Vagina (tissue), 2 donors: ENCODE measurements at places on chromosomes 13 and 19.

DNA sequence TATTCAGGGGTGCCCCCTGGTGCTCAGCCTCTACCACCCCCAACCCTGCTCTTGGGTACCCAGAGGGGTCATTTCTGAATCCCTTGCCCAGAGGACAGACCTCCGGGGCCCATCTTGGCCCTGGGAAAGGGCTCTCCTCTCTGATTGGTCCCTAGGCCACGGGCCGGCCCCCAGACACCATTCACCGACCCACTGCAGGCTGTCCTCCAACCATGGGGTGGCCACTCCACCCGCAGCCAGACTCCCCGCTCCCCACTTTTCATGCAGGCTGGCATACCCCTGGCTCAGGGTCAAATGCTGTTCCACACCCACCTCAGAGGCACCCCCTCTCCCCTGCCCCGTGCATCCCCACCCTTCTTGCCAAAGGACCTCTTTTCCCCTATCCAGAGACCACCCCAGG is 14.8 kb downstream of the SMIM24 start:
- DNase-seq: no peak

GRCh38 chr13:49810567-49811526 is 18.4 kb upstream of the KPNA3 start:
- DNase-seq: no peak

- DNase-seq: peak; percentile 80
Observed at GRCh38 chr13:20193162-20193906, 596 bp upstream of the GJB2 start.

DNA sequence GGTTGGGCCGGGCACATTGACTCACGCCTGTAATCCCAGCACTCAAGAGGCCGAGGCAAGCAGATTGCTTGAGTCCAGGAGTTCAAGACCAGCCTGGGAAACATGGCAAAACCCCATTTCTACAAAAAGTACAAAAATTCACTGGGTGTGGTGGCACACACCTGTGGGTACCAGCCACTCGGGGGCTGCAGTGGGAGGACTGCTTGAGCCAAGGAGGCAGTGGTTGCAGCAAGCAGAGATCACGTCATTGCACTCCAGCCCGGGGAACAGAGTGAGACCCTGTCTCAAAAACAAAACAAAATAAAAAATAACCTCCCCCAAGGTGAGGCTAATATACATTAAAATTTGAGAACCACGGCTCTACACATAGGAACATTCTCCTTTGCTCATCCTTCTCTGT is 24.9 kb downstream of the NLRP13 start:
- DNase-seq: peak; percentile 0

DNA sequence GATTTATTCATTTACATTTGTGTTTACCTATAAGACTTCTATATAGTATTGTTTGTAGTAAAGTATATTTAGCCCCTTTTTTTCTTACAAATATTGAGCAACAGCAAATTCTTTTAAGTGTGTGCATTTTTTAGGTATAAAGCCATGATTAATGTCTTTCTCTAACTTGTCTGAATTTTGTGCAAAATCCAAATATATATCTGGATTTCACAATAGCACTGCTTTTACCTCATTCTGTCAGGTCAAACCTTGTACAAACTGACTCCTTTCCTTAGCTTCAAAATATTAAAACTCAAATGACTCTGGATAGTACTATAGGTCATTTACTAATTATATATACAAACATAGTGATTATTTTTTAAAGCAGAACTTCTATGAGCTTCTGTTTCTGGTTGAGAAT is 563.0 kb upstream of the SPRY2 start:
- no peak for DNase-seq

DNA sequence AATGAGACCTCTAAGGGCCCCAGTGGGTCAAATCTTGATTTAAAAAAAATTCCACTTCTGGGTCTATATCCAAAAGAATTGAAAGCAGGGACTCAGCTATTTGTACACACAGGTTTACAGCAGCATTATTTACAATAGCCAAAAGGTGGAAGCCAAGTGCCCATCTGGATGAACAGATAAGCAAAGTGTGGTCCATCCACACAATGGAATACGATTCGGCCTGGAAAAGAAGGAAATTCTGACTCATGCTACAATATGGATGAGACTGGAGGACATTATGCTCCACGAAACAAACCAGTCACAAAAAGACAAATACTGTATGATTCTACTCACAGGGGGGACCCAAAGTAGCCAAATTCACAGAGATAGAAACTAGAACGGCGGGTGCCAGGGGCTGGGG is 76.7 kb downstream of the CACNA1A start:
- DNase-seq: no peak

DNA sequence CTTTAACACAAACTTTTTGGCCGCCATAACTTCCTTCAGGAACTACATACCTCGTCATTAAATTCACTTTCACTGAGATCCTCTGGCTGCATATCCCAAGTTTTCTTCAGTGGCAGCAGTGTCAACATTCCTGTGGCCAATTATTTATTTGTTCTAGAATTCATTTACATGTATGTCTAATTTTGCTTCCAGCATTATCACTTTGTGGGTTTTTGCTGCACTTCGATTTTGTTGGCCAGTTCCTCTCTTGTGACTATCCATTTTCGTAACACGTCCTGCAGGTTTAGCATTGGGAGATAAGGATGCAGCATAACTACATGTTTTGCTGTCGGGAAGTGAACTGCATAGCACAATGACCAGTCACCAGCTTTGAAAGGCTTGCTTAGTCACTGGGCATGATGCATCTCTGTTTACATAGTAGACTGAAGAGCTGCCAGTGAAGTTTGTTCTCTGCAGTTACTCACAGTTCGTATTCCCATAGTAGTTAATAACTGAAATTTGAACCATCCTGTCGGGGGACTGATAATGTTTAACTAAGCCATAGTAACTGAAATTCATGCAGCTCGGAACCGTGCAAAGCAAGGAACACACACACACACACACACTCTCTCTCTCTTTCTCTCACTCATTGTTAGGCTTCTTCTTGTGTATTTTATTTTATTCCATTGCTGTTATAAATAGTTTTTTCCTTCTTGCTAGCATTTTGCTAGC is 28.3 kb downstream of the ZNF507 start:
- no peak for DNase-seq

DNA sequence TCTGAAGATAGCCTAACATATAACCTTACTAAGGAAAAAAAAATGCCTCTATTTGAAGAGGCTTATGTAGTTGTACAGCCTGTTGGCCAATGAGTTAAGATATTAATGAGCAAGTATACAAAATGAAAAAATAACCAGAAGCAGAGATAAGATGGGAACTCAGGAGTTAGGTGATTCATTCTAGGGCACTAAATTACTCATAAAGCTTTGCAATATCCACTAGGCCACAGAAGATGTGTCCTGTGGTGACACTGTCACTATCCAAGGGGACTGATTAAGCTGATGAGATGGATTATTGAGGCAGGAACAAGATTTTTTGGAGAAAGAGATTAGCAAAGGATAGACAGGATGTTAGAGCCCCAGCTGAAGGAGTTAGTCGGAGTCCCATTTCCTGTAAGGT is 99.6 kb downstream of the LIG4 start:
- DNase-seq: no peak

DNA sequence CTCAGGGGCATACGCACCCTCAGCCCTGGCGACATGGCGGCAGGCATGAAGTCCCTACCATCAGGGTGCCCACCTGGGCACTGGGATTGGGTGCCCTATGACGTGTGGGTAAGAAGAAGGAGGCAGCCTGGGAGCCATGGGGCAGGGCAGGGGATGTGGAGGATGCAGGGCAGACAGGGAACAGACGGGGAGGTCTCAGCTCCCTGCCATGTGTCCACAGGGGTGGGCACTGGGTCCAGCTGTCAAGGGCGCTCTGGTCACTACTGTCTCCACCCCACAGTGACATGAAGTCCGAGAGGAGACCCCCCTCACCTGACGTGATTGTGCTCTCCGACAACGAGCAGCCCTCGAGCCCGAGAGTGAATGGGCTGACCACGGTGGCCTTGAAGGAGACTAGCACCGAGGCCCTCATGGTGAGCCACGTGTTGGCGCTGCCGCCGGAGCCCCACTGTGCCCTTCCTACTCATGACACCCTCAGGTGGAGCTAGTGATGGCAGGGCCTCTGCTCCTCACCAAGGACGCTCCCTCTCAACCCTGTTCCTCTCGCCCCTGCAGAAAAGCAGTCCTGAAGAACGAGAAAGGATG is 23.2 kb downstream of the TSSK6 start:
- no peak for DNase-seq

DNA sequence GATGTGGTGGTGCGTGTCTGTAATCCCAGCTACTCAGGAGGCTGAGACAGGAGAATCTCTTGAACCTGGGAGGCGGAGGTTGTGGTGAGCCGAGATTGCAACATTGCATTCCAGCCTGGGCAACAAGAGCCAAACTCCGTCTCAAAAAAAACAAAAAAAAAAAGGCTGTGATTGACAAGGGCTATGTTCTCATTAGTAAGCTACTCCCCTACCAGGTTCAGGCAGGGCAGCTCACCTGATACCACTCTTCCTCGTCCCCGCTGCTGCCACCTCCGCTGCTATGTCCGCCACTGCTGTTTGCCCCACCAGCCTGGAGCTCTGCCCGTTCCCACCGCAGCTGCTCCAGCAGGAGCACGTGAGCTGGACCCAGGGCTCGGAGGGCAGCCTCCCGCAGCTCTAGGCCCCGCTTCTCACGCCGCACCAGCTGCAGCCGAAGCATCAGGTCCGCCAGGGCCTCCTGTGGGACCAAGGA is 9.4 kb downstream of the USHBP1 start:
- DNase-seq: no peak

GRCh38 chr13:40137400-40137799 is 481.9 kb downstream of the COG6 start:
- DNase-seq: no peak

- DNase-seq: no peak
Observed at GRCh38 chr19:46823049-46823448, 27.6 kb downstream of the AP2S1 start.

DNA sequence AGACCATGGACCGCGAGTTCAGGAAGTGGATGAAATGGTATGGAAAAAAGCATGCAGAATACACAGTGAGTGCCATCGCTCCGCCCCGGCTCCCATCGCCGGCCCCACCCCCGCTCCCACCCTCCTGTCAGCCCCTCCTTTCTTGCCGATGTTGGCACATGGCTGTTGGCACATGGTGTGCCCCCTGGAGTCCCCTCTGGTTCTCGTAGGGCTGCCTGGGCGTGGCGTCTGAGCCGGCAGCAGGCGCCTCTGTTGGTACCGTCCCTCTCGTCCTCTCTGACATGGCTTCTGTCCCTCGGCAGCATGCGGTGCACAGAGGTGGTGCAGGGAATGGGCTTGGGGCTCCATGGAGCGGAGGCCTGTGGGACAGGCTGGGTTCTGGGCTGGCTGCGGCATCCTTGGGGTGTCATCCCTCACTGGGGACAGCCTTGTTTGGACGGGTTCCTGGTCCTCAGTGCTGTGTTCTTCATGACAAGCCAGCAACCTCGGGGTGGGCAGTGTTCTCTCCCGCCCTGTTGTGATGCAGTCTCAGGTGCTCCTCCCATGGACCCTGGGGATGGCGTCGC is 30.9 kb downstream of the DOT1L start:
- DNase-seq: no peak

DNA sequence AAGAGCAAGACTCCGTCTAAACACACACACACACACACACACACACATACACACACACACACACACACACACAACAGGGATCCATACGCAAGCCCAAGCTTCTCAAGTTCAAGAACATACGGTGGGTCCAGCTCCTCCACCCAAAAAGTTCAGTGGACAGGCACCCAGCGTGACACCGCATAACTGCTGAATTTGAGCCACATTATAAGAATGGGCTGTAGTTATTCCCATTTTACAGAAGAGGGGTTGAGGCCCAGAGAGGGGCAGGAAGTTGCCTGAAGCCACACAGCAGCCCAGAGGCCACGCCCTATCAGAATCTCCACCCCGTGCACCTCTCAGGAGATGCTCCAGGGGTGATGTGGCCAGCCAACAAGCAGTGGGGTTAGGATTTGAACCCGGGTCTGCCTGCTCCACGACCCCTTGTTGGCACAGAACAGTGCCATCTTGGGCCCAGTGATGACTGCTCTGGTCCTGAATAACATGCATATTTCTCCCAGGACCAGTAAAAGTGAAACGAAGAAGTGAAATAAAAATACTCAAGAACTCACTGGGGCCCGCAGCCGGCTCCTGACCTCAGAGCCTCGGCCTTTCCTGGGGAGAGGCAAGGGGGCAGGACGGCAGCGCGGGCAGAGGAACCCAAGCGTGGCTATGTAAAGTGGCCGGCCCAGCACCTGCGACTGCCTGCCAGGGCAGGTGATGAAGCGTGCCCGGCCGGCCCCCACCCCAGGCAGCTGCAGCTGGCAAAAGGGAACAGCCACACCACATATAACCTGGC is 61.9 kb downstream of the AP1M1 start:
- no peak for DNase-seq

DNA sequence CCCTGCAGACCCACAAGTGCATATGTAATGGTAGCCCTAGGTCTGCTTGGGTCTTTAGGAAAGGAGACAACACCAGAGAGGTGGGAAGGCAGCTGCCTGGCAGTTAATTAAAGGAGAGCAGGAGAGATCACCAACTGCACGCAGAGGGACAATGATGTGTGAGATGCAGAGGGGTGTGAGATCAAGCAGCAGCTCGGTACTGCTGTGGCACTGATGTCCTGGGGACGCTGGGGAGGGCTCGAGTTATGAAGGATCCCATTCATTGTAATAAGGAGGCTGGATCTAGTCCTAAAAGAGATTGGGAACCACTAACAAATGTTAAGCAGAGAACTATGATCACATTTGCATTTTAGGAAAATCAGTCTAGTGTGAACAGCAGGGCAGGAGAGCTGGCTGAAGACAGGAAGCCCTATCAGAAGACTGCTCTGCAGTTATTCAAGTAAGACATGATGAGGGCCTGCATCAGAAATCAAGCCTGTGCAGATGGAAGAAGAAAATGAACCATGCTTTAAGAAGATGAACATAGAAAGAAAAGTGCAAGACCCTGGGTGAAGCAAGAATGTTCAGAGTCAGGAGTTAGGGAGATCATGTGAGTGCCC is 80.4 kb downstream of the DLEU7 start:
- no peak for DNase-seq

GRCh38 chr19:13840305-13841085 is 36.4 kb upstream of the NANOS3 start:
- no peak for DNase-seq

- no peak for DNase-seq
Observed at GRCh38 chr13:60448907-60449510, 52.0 kb downstream of the TDRD3 start.

DNA sequence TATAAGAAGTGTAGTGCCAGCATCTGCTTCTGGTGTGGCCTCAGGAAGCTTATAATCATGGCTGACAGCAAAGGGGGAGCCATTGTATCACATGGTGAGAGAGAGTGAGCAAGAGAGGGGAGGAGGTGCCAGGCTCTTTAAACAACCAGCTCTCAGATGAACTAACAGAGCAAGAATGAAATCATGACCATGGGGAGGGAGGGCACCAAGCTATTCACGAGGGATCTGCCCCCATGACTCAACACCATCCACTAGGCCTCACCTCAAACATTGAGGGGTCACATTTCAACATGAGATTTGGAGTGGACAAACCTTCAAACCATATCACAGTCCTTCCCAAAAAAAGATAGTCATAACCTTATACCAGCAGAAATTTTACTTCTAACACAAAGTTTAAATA is 174.0 kb downstream of the GPC5 start:
- no peak for DNase-seq
